Breast epithelium (tissue), 4 donors: ENCODE measurements at places on chromosomes 11 and 22. TPM values are rescaled to one million over a fixed set of nuclear protein-coding genes. Genes with fewer than 3 reads are reported as not detected.

The IFTAP gene
- total RNA-seq = 25.3 TPM

The OR52W1 gene
- total RNA-seq = not detected

The OR8G1 gene
- not detected for total RNA-seq

The OR2AG1 gene
- not detected for total RNA-seq

The TYR gene
- total RNA-seq = not detected

The SAA4 gene
- total RNA-seq = 5.6 TPM

The OR5A1 gene
- not detected for total RNA-seq

The MS4A4E gene
- 0.66 TPM for total RNA-seq

The NCF4 gene
- total RNA-seq = 14.5 TPM

The RAG1 gene
- 1.5 TPM for total RNA-seq

The XKR3 gene
- total RNA-seq = 0.16 TPM

The OR5P2 gene
- not detected for total RNA-seq

The SNX15 gene
- total RNA-seq = 22.7 TPM

The GSTT2B gene
- total RNA-seq = 4.3 TPM

The GRIA4 gene
- total RNA-seq = 27.7 TPM

The ROBO3 gene
- 15.4 TPM for total RNA-seq

The KCNJ11 gene
- total RNA-seq = 5.0 TPM

The NXF1 gene
- 74.9 TPM for total RNA-seq

The MMP13 gene
- not detected for total RNA-seq

The NCR3LG1 gene
- total RNA-seq = 4.3 TPM

The KRTAP5-7 gene
- total RNA-seq = not detected

The NLRP14 gene
- total RNA-seq = under 0.01 TPM

The CCDC82 gene
- total RNA-seq = 29.5 TPM

The MS4A7 gene
- 45.4 TPM for total RNA-seq

The DGCR6 gene
- total RNA-seq = 5.9 TPM
